ENCODE measurements at places on chromosomes 4 and X.

- H3K36me3 ChIP-seq: no peaks in the 10 kb centered on the region
- no peak for ATAC-seq
- no peaks in the 10 kb centered on the region for H3K27me3 ChIP-seq
Observed at GRCh38 chr4:100367451-100367850, 150.4 kb downstream of the EMCN start.

GRCh38 chrX:141396536-141396935, 154.2 kb upstream of the SPANXC start:
- no peaks in the 10 kb centered on the region for H3K27me3 ChIP-seq
- no peak overlapping the region for H3K4me3 ChIP-seq
- no peaks in the 10 kb centered on the region for H3K4me1 ChIP-seq
- H3K36me3 ChIP-seq: no peaks in the 10 kb centered on the region

DNA sequence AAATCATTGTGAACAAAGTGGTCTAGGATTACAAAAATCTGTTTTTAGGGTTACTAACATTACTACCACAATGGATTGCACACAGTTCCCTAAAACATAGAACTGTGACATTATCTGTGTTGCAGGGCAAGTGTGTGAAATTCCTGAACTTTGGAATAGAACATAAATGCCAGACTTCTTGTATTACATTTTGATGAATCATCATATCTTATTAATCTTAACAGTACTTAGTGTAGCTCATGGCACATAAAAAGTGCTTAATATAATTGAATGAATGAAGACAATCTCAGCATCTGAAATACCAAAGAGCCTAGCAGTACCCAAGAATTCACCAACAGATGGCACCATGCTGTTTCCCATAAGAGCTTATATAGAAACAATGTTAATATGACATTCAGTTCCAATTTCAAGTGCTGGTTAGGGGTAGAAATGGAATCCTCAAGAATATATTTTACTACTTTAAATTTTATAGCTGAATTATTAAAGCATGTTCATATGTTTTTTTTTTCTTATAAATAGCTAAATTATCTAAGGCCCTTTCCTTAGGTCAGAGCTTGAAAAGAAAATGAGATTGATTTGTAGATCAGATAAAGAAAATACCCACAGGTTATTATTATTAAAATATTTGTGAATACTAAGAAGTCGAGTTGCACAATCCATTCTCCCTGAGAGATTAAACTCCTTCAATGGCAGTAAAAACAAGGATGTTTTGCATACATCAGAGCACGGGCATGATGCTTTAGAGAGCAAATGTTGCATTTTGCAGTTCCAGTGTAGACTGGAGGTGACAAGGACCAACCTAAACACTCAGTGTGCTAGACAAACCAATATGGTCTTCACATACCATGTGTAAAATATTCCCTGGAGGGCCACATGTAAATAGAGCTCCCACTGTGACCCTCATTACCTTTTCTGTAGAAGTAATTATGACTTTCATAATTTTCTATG, 25.7 kb upstream of the SHISA3 start:
- no peaks in the 10 kb centered on the region for H3K4me1 ChIP-seq
- no peak overlapping the region for H3K27ac ChIP-seq
- no peaks in the 10 kb centered on the region for H3K27me3 ChIP-seq
- ATAC-seq: no peak
- no peaks in the 10 kb centered on the region for H3K36me3 ChIP-seq

- no peak overlapping the region for H3K4me3 ChIP-seq
- H3K36me3 ChIP-seq: no peaks in the 10 kb centered on the region
- ATAC-seq: no peak
- no peaks in the 10 kb centered on the region for H3K27me3 ChIP-seq
- no peaks in the 10 kb centered on the region for H3K4me1 ChIP-seq
- no peak overlapping the region for H3K27ac ChIP-seq
Observed at GRCh38 chr4:160826339-160826679, 1337.5 kb downstream of the FSTL5 start.

GRCh38 chr4:45350438-45350837, 624.1 kb upstream of the GNPDA2 start:
- H3K4me3 ChIP-seq: peak overlapping the region; percentile 31
- no peak for ATAC-seq
- no peaks in the 10 kb centered on the region for H3K4me1 ChIP-seq
- H3K27ac ChIP-seq: no peak overlapping the region
- no peaks in the 10 kb centered on the region for H3K27me3 ChIP-seq

DNA sequence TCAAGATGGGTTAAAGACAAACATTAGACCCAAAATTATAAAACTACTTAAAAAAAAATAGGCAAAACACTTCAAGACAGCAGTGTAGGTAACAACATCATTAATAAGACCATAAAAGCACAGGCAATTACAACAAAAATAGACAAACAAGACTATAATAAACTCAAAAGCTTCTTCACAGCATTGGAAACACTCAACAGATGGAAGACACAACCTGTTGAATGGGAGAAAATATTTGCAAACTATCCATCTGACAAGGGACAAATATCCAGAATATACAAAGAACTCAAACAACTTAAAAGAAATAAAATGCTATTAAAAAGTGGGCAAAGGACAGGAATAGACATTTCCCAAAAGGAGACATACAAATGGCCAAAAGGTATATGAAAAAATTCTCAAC, 170.7 kb downstream of the HHIP start:
- H3K36me3 ChIP-seq: no peaks in the 10 kb centered on the region
- no peak overlapping the region for H3K4me3 ChIP-seq
- no peaks in the 10 kb centered on the region for H3K27me3 ChIP-seq

GRCh38 chr4:70802928-70803580, 36.6 kb downstream of the GRSF1 start:
- no peaks in the 10 kb centered on the region for H3K4me1 ChIP-seq
- H3K27me3 ChIP-seq: no peaks in the 10 kb centered on the region
- no peak overlapping the region for H3K4me3 ChIP-seq
- no peaks in the 10 kb centered on the region for H3K36me3 ChIP-seq
- H3K27ac ChIP-seq: no peak overlapping the region

- no peaks in the 10 kb centered on the region for H3K4me1 ChIP-seq
- H3K27me3 ChIP-seq: no peaks in the 10 kb centered on the region
- H3K27ac ChIP-seq: no peak overlapping the region
- H3K36me3 ChIP-seq: no peaks in the 10 kb centered on the region
Observed at GRCh38 chr4:73912191-73912590, 43.0 kb downstream of the CXCL1 start.

DNA sequence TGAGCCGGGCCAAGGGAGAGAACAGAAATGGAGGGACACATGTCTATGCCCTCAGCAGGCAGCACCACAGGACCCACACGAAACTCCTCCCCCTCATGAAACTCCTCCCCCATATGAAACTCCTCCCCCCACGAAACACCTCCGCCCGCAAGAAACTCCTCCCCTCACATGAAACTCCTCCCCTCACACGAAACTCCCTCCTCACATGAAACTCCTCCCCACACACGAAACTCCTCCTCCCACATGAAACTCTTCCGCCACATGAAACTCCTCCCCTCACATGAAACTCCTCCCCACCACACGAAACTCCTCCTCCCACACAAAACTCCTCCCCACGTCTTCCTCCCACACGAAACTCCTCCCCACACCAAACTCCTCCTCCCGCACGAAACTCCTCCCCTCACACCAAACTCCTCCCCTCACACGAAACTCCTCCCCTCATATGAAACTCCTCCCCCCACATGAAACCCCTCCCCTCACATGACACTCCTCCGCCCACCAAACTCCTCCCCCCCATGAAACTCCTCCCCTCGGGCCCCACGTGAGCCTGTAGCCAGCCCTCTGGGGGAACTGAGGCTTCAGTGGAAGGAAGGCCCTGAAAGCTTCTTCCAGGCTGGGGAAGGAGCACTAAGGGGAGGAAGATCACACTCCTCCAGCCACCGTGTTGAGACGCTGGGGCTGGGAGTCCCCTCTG, 15.2 kb downstream of the ADRA2C start:
- no peak overlapping the region for H3K27ac ChIP-seq
- no peak for ATAC-seq
- no peak overlapping the region for H3K4me3 ChIP-seq
- H3K27me3 ChIP-seq: peaks cover 85% of the 10 kb centered on the region
- H3K4me1 ChIP-seq: no peaks in the 10 kb centered on the region
- no peaks in the 10 kb centered on the region for H3K36me3 ChIP-seq

GRCh38 chr4:180657881-180658280, 1585.3 kb upstream of the TENM3 start:
- H3K36me3 ChIP-seq: no peaks in the 10 kb centered on the region
- no peak overlapping the region for H3K27ac ChIP-seq
- H3K27me3 ChIP-seq: no peaks in the 10 kb centered on the region
- H3K4me3 ChIP-seq: no peak overlapping the region
- ATAC-seq: no peak
- H3K4me1 ChIP-seq: no peaks in the 10 kb centered on the region

- H3K4me1 ChIP-seq: no peaks in the 10 kb centered on the region
- no peak for ATAC-seq
- no peaks in the 10 kb centered on the region for H3K36me3 ChIP-seq
- H3K4me3 ChIP-seq: peak overlapping the region; percentile 94
- no peaks in the 10 kb centered on the region for H3K27me3 ChIP-seq
Observed at GRCh38 chrX:68829582-68830418, 979 bp downstream of the EFNB1 start.

- H3K27ac ChIP-seq: no peak overlapping the region
- H3K4me3 ChIP-seq: no peak overlapping the region
- H3K36me3 ChIP-seq: no peaks in the 10 kb centered on the region
- H3K4me1 ChIP-seq: no peaks in the 10 kb centered on the region
Observed at GRCh38 chrX:11097933-11098332, 13.2 kb upstream of the HCCS start.

DNA sequence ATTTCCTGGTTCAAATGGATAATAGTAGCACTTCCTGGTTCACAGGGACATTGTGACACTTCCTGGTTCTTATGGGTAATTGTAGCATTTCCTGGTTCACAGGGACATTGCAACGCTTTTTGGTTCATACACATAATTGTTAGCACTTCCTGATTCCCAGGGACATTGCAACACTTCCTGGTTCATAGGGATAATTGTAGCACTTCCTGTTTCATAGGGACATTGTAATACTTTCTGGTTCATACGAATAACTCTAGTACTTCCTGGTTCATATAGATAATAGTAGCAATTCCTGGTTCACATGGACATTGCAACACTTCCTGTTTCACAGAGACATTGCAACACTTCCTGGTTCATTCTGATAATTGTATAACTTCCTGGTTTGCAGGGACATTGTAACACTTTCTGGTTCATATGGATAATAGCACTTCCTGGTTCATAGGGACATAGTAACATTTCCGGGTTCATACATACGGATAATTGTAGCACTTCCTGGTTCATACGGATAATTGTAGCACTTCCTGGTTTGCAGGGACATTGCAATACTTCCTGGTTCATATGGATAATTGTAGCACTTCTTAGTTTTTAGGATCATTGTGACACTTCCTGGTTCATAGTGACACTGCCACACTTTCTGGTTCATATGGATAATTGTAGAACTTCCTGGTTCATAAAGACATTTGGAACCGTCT, 61.6 kb upstream of the CD99 start:
- no peaks in the 10 kb centered on the region for H3K4me1 ChIP-seq
- no peak overlapping the region for H3K4me3 ChIP-seq
- no peak for ATAC-seq
- H3K27me3 ChIP-seq: no peaks in the 10 kb centered on the region
- no peak overlapping the region for H3K27ac ChIP-seq

DNA sequence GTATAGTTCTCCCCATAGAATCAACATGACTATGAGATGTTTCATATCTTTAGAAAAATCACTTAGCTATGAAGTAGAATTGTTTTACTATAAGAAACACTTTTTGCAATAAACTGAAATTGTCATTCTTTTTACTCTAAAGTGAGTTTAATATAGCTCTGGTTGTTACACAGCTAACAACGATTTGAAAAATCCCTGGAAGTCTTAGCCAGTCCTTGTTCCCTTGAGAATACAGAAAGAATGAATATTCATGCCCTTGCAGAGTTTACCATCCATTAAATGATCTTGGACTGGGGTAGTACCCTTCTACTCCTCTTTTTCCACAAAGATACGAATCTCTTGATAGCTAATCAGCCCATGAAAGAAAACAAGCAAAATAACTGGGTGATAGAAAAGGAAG, 141.8 kb downstream of the JADE1 start:
- no peaks in the 10 kb centered on the region for H3K4me1 ChIP-seq
- H3K36me3 ChIP-seq: peaks cover 8% of the 10 kb centered on the region
- no peak overlapping the region for H3K4me3 ChIP-seq
- H3K27ac ChIP-seq: no peak overlapping the region

DNA sequence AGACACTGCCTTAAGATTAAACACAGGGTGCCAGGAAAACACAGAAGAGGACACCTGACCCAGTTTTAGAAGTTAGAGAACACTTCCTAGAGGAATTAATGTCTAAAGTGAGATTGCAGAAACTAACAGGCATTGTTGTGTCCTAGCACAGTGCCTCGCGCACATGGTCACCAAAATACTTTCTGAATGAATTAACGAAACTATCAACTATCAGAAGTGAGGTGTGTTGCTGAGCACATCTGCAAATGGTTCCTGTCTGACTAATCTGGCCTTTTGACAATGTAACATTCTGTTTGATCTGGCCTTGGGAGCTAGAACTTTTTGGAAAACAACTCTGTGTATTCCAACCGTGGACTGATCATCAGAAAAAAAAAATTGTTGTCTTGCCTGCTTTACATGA, 556.8 kb upstream of the LCORL start:
- ATAC-seq: no peak
- H3K36me3 ChIP-seq: no peaks in the 10 kb centered on the region
- H3K27ac ChIP-seq: no peak overlapping the region
- peaks cover 8% of the 10 kb centered on the region for H3K27me3 ChIP-seq

DNA sequence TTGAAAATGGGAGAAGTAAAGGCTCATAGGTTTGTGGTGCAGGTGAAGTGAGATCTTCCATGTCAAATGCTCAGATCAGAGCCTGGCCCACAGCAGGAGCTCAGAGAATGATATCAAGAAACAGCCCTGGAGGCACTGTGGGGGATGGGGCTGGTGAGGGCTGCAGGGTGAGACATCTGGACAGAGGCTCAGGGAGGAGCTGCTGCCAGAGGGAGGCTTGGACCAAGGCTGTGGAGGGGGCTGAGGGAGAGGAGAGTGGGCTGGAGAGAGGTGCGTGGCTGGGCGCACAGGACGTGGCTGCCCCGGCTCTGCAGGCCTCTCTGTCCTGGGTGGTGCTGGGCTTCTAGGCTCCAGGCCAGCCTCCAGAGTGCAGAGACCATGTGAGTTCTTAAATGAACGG, 5.6 kb downstream of the SORCS2 start:
- peaks cover 16% of the 10 kb centered on the region for H3K27me3 ChIP-seq
- H3K4me1 ChIP-seq: peaks cover 13% of the 10 kb centered on the region
- no peak for ATAC-seq
- no peak overlapping the region for H3K27ac ChIP-seq
- no peak overlapping the region for H3K4me3 ChIP-seq
- no peaks in the 10 kb centered on the region for H3K36me3 ChIP-seq

DNA sequence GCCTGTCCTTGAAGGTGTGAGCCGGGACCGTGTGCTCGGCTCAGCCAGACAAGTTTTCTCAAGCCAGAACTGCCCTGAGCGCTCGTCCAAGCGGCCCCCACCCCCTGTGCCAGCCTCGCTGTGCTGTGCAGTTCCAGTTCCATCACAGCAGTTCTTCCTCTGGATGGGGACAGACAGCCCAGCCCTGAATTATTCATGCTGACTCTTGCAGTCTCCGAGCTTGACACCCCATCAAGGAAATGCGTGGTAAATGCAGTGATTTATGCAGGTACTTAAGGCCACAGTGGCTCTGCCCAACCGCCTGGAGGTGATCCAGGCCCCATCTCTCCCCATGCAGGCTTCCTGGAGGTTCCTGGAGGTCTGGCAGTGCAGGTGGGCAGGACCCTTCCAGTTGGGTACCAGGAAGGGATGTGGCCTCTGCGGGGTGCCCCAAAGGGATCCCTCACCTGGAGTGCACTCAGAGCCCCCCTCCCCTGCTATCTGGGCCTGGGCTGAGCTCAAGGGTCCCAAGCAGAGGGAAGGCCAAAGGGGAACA, 44.8 kb upstream of the HMX1 start:
- H3K27ac ChIP-seq: no peak overlapping the region
- no peaks in the 10 kb centered on the region for H3K4me1 ChIP-seq
- no peak for ATAC-seq
- H3K4me3 ChIP-seq: no peak overlapping the region
- no peaks in the 10 kb centered on the region for H3K36me3 ChIP-seq
